Endothelial cell of umbilical vein (primary cell): ENCODE measurements at places on chromosomes 16 and 17. TPM values are rescaled to one million over a fixed set of nuclear protein-coding genes. Genes with fewer than 3 reads are reported as not detected.

SYNGR3 gene
- polyA plus RNA-seq = 1.4 and 2.6 TPM in 2 replicates

DNA sequence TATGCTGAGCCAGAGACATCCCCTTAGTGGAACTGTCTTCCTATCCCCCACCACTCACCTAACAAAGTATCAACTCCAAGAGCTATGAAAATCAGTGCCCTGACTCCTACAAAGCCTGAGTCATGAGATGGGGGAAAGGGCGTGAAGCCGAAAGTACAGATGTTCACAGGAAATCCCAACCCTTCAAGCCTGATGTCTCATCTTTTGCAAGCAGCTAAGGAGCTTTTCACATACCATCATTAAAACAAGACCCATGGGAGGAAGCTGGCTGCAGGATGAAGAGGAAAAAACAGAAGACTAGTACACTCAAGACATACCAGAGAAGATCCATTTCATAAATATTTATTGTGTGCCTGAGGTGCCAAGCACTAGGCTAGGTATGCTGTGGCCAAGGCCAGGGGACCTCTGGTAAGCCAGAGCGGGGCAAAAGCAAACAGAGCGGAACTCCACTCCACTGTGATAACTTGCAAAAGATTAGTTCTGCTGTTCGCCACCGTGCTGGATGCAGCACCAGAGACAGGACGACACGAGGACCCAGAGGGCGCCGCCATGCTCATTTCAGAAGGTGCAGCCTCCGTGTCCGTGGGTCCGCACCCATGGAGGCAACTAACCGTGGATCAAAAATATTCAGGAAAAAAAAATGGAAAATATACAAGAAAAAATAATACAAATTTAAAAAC is 4.5 kb upstream of the MNT start:
- DNase-seq = peak; percentile 43

- DNase-seq = no peak
Measured at GRCh38 chr17:14471052-14471451, 170.2 kb downstream of the HS3ST3B1 start.

DNA sequence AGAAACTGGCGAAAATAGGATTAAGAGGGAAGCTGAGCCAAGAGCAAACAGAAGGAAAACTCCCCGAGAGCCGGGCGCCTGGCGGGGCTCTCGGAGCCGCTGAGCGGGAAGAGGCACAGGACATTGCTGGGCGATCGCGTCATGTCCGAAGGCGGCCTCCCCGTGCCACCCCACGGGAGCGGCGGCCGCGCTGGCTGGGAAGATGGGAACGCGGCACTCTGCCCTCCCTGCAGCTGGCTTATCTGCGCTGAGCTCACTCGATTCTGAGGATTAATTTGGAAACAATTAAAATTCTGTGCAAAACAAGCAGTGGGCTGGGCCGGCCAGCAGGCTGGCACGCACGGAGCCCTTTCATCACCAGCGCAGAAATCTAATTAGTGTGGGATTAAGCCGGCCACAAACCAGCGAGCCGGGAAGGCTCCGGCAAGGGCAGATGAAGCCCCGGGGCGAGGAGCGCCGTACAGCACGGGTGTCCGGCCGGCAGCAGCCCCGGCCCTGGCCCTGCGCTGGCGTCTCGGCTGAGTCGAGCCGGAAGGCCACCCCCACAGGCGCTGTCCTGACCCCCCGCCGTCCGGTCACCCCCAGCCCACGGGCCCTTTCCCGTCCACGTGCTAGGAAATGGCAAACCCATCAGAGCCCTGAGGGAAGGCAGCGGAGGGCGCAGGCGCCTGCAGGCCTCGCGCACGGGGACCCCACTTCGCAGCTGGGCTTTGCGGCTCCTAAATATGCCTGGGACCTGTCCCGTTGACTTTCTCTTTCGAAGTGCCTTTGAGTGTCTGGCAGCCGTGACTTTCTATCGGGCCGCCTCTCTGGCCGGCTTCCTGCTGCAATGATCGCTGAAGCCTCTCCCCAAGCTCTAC is 37.9 kb downstream of the SOX8 start:
- DNase-seq = no peak

- DNase-seq = no peak
Measured at GRCh38 chr17:10048629-10049350, 143.7 kb upstream of the RCVRN start.

DNA sequence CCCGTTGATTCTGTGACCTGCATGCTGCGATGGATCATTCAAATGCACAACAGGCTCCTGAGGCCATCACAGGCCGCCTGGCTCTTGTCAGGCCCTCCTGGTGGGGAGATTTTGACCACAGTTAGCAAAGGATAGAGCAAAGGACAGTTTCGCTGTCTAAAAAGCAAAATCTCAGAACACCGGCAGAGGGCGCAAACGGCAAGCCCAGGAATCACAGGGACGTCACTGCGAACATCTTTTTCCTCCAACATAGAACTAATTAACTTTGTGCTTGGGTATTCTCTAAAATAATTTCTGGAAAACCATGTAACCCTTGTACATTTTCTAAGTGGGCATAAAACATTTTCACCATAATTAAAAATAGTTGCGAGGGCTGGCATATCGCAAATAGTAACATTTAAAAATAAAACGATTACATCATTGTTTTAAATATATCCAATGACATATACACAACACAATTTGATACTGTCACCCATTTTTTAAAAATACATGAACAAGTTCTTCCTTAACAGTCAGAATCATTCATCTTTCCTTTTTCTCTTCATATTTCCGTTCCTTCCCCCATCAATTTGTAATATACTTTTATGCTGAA is 19.7 kb upstream of the SLC47A1 start:
- DNase-seq = peak; percentile 73
